ENCODE measurements at places on chromosomes 5 and 9. TPM values are rescaled to one million over a fixed set of nuclear protein-coding genes. Genes with fewer than 3 reads are reported as not detected.

SLCO6A1 gene
- not detected for total RNA-seq

NACC2 gene
- total RNA-seq = 55.7 TPM

PRELID2 gene
- total RNA-seq = 22.2 TPM

STK32A gene
- total RNA-seq = 10.0 TPM

IL13 gene
- total RNA-seq = 0.44 TPM

BASP1 gene
- 49.8 TPM for total RNA-seq

ZBED3 gene
- 5.7 TPM for total RNA-seq

ADAMTS19 gene
- not detected for total RNA-seq

ADAMTSL2 gene
- 38.9 TPM for total RNA-seq

TMEM174 gene
- total RNA-seq = not detected

DNA sequence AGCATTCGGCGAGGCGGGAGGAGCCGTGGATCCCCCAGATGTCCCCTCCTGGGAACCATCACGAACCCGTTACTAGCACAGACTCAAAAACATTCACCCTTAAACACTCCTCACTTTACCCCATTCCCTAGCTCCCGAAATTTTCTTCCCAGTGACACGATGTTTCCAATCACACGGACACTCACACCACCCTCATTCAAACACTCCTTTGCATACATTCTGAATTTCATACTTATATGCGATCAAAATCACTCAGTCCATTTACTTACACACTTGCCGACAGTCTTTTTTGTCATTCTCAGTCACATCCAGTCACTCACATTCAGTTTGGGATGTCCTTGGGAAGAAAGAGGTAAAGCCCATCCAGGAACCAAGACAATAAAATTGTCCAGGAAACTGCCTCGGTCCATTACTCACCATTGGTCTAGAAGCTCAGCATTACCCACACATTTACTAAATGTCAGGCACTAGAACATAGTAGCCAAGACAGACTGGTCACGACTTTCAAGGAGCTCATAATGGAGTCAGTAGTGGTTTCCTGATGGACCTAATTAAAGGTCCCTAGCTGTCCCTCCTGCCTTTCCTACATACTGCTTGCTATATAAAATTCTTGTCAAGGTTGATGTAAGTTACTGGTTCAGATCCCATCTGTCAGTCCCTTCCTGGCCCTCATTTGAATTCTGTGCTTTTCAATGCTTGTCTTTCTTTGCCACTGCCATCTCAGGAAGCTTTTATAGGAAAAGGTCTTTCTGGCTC is 574 bp downstream of the SLC35A4 start:
- H3K27me3 ChIP-seq = no peaks in the 10 kb centered on the region
- H3K4me3 ChIP-seq = peak overlapping the region; percentile 73
- H3K27ac ChIP-seq = peak overlapping the region; percentile 96
- peaks cover 24% of the 10 kb centered on the region for H3K4me1 ChIP-seq

DNA sequence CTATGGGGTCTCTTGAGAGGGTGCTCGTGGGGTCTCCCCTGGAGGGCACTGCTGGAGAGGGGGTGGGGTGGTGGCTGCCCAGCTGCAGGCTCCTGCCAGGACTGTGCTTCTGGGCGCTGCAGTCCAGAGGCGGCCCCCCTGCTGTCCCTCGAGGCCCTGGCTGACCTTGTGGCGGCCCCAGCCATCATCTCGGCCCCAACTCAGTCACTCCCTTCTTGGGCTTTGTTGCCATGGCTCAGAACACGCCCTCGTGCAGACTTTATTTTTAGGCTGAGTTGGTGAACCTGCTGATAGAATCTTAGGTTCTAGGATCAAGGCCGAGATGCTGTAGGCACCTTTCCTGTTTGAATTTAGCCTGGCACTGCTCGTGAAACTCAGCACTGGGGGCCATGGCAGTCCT is 22.8 kb downstream of the FBXW5 start:
- peak overlapping the region; percentile 2 for H3K27ac ChIP-seq
- peaks cover 18% of the 10 kb centered on the region for H3K36me3 ChIP-seq
- no peak overlapping the region for H3K4me3 ChIP-seq

DNA sequence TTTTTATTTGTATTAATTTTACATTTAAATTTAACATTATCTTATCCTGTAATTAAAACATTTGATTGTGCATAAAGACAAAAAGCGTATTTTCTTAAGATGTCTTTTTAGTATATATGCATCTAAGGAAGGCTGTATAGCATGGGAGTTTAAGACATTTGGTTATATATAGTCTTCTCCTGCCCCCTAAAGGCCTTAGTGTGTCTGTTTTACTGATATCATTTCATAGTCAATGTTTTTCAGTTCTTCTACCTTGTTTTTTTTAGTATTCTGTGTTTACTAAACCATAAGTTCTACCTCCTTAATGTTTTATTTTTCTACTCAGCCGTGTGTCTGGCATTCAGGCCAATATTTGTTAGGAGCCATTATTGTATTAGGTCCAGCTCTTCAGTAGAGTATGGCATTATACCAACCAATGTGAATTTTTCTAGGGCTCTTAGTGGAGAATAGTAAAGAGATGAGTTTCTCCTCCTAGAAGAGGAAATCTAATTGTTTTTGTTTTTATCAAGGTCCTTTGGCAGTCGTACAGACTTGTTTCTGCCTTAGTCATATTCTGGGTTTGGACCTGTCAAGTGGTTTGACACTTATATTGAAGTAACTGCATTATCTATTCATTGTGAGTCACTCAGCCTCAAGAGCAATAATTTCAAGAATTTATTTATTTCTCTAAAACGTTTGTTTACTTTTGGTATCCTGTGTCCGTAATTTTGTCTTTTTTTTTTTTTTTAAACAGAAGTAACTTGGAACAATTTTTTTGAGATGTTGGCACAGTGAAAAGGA is 74.8 kb downstream of the SLF1 start:
- no peaks in the 10 kb centered on the region for H3K27me3 ChIP-seq
- no peaks in the 10 kb centered on the region for H3K36me3 ChIP-seq
- H3K4me3 ChIP-seq = no peak overlapping the region
- DNase-seq = no peak

DNA sequence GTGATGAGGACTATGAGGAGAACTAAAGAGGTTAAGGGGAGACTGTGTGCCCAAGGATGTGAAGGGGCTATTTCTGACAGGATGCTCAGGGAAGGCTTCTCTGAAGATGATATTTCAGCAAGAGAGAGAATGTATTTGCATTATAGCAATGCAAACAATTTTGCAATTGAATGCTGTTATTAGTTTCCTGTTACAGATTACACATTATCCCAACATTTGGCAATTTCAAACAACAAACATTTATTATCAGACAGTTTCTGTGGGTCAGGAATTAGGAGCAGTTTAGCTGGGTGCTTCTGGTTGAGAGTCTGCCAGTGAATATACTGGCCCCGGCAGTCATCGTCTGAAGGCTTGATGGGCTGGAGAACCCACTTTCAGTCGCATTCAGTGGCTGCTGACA is 228.0 kb downstream of the MARCHF11 start:
- H3K4me3 ChIP-seq = no peak overlapping the region
- H3K4me1 ChIP-seq = no peaks in the 10 kb centered on the region

DNA sequence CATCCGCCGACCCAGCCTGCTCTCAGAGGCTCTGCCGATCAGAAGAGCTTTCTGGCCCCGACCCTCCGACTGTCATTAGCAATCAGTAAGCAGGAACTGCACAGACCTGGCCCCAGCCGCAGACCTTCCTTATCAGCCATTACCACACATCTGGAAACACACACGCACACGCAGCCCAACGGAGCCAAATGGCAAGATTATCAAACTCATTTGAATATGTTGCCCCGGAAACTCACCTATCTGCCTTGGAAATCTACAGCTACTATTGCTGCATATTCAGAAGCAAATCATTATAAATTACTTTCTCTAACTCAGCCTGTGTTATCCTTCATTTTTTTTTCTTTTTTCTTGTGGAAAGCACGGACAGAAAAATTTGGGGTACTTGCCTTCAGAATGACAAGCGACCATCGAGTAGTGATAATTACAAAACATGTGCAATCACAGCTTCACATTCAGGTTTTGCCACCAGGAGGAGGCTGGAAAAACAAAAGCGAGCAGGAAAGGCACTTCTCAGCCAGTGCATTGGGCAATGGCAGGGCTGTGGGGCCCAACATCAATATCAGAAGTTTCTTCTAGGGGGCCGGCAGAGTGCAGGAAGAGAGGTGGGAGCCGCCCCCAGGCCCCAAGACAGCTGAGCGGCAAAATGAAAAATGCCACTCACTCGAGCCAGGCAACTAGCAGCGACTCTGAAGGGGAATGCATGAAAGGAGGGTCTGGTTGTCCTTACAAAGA is 122.3 kb downstream of the VAV2 start:
- H3K4me1 ChIP-seq = peaks cover 8% of the 10 kb centered on the region
- no peaks in the 10 kb centered on the region for H3K27me3 ChIP-seq
- H3K4me3 ChIP-seq = no peak overlapping the region
- no peaks in the 10 kb centered on the region for H3K36me3 ChIP-seq

- no peak for DNase-seq
- H3K4me3 ChIP-seq = no peak overlapping the region
- no peaks in the 10 kb centered on the region for H3K4me1 ChIP-seq
- peaks cover 15% of the 10 kb centered on the region for H3K36me3 ChIP-seq
- no peaks in the 10 kb centered on the region for H3K27me3 ChIP-seq
Measured at GRCh38 chr9:89359751-89360261, 41.5 kb downstream of the SECISBP2 start.

GRCh38 chr5:3362606-3362910 is 233.1 kb upstream of the IRX1 start:
- H3K4me1 ChIP-seq = no peaks in the 10 kb centered on the region
- no peak overlapping the region for H3K27ac ChIP-seq
- DNase-seq = no peak
- no peak overlapping the region for H3K4me3 ChIP-seq

DNA sequence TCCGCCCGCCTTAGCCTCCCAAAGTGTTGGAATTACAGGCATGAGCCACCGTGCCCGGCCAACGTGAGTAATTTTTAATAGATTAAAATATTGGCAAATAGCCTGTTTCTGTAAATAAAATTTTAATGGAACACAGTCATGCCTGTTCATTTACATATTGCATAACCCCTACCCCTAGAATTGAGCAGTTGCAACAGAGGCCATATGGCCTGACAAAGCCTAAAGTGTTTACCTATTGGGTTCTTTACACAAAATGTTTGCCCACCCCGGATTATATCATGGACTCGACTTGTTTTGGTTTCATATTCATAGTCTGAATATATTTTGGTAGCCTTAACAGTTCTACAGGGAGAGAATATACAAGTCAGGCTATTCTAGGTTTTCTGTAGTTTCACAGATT is 5.3 kb downstream of the NSA2 start:
- peaks cover 84% of the 10 kb centered on the region for H3K36me3 ChIP-seq
- H3K27ac ChIP-seq = no peak overlapping the region
- no peak for DNase-seq
- no peak overlapping the region for H3K4me3 ChIP-seq
- no peaks in the 10 kb centered on the region for H3K27me3 ChIP-seq

DNA sequence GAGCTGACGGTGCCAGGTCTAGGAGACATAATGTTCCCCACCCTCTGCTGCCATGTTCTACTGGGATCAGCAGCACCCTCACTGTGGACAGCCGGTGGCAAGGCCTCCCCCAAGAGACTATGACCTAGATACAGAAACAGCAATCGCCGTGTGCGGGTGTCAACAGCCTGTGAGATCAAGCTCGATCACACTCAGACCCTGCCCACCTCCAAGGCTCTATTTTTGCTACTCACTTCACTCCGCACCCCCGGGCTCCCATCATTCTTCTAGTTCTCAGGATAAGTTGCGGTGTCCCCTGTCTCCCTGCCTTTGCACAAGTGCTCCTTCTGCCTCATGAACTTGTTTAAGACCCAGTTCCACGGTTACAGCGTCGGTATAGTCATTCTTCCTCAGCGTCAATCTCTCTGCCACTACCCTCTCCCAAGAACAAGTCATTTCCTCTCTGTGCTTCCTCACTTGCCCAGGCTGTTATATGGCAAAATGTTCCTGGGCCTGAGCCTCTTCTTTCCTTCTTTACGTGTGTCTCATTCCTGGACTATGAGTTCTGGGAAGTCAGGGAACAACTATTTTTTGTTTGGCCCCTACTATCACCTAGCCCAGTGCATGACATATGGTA is 5.4 kb upstream of the DOCK8 start:
- H3K27me3 ChIP-seq = no peaks in the 10 kb centered on the region
- H3K4me1 ChIP-seq = peaks cover under 1% of the 10 kb centered on the region
- no peaks in the 10 kb centered on the region for H3K36me3 ChIP-seq
- H3K4me3 ChIP-seq = no peak overlapping the region

- DNase-seq = no peak
- no peaks in the 10 kb centered on the region for H3K4me1 ChIP-seq
- no peaks in the 10 kb centered on the region for H3K36me3 ChIP-seq
- H3K4me3 ChIP-seq = no peak overlapping the region
- no peaks in the 10 kb centered on the region for H3K27me3 ChIP-seq
Measured at GRCh38 chr5:136221340-136221739, 28.4 kb upstream of the SMIM32 start.

DNA sequence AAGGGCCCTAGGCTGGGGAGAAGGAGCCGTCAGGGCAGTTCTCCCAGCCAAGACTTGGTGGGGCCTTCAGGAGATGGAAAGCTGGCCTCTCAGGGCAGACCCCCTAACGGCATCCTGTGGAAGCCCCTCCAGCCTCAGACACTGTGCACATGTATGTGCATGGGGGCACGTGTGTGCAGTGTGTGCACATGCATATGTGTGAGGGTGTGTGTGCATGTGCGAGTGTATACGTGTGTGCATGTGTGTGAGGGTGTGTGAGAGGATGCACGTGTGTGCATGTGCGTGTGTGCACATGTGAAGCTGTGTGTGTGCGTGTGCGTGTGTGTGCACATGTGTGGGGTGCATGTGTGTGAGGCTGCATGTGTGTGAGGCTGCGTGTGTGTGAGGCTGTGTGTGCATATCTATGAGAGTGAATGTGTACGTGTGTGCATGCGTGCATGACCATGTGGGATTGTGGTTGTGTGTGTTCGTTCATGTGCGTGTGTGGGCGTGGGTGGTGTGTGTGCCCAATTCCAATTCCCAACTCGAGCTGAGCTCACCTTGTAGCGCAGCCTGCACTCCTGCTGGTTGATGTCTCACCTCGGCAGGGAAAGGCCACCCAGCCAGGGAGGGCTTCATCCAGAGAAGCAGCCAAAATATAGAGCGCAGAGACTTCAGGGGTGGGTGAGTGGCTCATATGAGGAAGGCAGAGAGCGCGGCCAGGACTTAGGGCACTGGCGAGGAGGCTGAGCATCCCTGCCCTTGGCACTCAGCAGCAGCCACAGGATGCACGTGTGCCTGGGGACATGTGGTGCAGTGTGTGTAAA is 142.7 kb upstream of the PPP1R26 start:
- no peak overlapping the region for H3K4me3 ChIP-seq
- H3K36me3 ChIP-seq = no peaks in the 10 kb centered on the region
- H3K27ac ChIP-seq = no peak overlapping the region
- DNase-seq = no peak
- H3K27me3 ChIP-seq = no peaks in the 10 kb centered on the region
- H3K4me1 ChIP-seq = no peaks in the 10 kb centered on the region

- no peak for DNase-seq
- no peaks in the 10 kb centered on the region for H3K36me3 ChIP-seq
- peak overlapping the region; percentile 76 for H3K4me3 ChIP-seq
- H3K4me1 ChIP-seq = peaks cover 6% of the 10 kb centered on the region
- H3K27me3 ChIP-seq = no peaks in the 10 kb centered on the region
Measured at GRCh38 chr9:37575511-37575914, 667 bp downstream of the FBXO10 start.

GRCh38 chr9:120438836-120439546 is 141.0 kb downstream of the CDK5RAP2 start:
- no peaks in the 10 kb centered on the region for H3K4me1 ChIP-seq
- no peak overlapping the region for H3K27ac ChIP-seq
- DNase-seq = no peak
- no peaks in the 10 kb centered on the region for H3K27me3 ChIP-seq
- H3K36me3 ChIP-seq = peaks cover 69% of the 10 kb centered on the region

GRCh38 chr5:112646139-112646936 is 91.3 kb upstream of the APC start:
- no peak overlapping the region for H3K4me3 ChIP-seq
- no peaks in the 10 kb centered on the region for H3K4me1 ChIP-seq
- no peaks in the 10 kb centered on the region for H3K27me3 ChIP-seq
- DNase-seq = no peak
- no peaks in the 10 kb centered on the region for H3K36me3 ChIP-seq
- H3K27ac ChIP-seq = no peak overlapping the region

Data from tibial nerve (tissue), 4 donors.